Activated naive CD8-positive, alpha-beta T cell treated with anti-CD3 and anti-CD28 coated beads for 36 hours (primary cell): ENCODE measurements at places on chromosomes 1 and 21. TPM values are rescaled to one million over a fixed set of nuclear protein-coding genes. Genes with fewer than 3 reads are reported as not detected.

SLFNL1 gene
- 0.08 TPM for total RNA-seq

LRRC71 gene
- not detected for total RNA-seq

SLC2A5 gene
- total RNA-seq, result not detected

DMBX1 gene
- not detected for total RNA-seq

LIN9 gene
- 11.1 TPM for total RNA-seq

BSND gene
- total RNA-seq, result not detected

DNA sequence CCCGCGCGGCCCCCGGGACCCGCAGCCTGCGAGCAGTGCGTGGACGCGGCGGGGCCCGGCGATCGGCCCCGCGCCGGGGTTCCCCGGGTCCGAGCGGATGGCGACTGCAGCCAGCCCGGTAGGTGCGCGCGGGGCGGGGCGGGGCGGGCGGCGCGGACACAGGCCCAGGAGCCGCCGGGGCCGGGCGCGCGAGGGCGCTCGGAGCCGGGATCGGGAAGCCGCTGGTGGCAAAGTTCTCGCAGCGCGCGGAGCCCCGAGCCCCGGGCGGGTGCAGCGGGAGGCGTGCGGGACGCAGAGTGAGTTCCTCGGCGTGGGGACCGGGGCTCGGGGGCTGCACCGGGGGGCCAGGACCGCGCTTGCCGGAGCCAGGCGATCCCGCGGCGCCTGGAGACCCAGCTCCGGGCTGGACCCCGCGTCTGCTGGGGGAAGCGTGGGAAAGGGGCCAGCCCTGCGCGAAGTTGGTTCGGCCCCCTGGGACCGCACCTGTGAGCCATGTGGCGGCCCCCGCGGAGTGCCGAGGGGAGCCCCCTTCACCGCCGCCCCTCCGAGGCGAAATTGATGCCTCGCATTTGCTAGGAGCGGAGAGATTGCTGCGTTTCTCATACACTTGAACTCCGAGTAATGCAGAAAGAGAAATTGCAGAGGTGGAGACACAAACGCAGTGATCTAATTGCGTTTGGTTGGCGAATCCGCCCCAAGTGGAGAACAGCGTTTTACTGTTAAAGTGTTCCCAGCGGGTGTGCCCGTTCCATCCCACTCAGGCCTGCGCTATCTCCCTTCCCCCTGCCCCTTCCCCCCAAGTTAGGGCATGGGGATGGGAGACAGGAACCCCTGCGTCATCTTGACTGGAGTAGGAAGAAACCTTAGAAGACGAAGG is 228.9 kb upstream of the TMEM51 start:
- H3K27ac ChIP-seq, result no peak overlapping the region
- peak; percentile 24 for DNase-seq
- H3K4me3 ChIP-seq, result peak overlapping the region; percentile 50
- H3K36me3 ChIP-seq, result no peaks in the 10 kb centered on the region
- H3K4me1 ChIP-seq, result peaks cover 6% of the 10 kb centered on the region

GRCh38 chr21:26490771-26491170 is 82.3 kb downstream of the CYYR1 start:
- peaks cover 3% of the 10 kb centered on the region for H3K27me3 ChIP-seq
- H3K4me3 ChIP-seq, result no peak overlapping the region
- DNase-seq, result no peak
- H3K36me3 ChIP-seq, result no peaks in the 10 kb centered on the region

- peaks cover 51% of the 10 kb centered on the region for H3K27me3 ChIP-seq
- H3K4me3 ChIP-seq, result no peak overlapping the region
- no peaks in the 10 kb centered on the region for H3K36me3 ChIP-seq
- DNase-seq, result no peak
- H3K27ac ChIP-seq, result no peak overlapping the region
- peaks cover 7% of the 10 kb centered on the region for H3K4me1 ChIP-seq
Measured at GRCh38 chr1:161506336-161507223, 1.3 kb downstream of the FCGR2A start.

GRCh38 chr21:37380349-37381323 is 14.1 kb downstream of the DYRK1A start:
- H3K27ac ChIP-seq, result peak overlapping the region; percentile 64
- H3K4me3 ChIP-seq, result no peak overlapping the region
- H3K4me1 ChIP-seq, result peaks cover 72% of the 10 kb centered on the region
- H3K36me3 ChIP-seq, result peaks cover 56% of the 10 kb centered on the region
- DNase-seq, result no peak
- no peaks in the 10 kb centered on the region for H3K27me3 ChIP-seq

DNA sequence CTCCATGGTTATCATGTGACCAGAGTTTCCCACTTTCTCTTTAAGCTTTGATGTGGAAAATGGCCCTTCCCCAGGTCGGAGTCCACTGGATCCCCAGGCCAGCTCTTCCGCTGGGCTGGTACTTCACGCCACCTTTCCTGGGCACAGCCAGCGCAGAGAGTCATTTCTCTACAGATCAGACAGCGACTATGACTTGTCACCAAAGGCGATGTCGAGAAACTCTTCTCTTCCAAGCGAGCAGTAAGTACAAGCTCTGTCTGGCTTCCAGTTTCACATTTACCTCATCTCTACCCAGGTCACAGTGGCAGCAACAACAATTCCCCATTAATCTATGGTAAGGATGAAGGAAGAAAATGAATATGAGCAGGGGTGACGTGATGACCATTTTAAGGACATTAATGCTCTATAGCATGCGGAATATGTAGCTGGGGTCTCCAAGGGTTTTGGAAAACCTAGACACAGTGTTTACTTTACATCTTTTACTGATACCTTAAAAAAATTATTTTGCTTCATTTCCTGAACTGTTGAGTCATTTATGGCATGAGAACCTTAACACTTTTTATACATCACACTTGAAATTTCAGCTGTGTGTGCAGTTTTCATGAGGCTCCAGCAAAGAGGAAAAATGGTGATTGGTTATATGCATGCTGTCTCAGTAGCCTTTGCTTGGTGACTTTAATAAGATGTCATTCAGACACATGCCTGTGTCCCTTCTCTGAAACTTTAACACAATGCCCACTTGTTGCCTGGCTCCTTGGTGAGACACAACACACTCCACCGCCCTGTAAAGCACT is 286.3 kb upstream of the SGIP1 start:
- H3K36me3 ChIP-seq, result peaks cover 2% of the 10 kb centered on the region
- no peak for DNase-seq
- no peak overlapping the region for H3K4me3 ChIP-seq
- H3K27ac ChIP-seq, result no peak overlapping the region

DNA sequence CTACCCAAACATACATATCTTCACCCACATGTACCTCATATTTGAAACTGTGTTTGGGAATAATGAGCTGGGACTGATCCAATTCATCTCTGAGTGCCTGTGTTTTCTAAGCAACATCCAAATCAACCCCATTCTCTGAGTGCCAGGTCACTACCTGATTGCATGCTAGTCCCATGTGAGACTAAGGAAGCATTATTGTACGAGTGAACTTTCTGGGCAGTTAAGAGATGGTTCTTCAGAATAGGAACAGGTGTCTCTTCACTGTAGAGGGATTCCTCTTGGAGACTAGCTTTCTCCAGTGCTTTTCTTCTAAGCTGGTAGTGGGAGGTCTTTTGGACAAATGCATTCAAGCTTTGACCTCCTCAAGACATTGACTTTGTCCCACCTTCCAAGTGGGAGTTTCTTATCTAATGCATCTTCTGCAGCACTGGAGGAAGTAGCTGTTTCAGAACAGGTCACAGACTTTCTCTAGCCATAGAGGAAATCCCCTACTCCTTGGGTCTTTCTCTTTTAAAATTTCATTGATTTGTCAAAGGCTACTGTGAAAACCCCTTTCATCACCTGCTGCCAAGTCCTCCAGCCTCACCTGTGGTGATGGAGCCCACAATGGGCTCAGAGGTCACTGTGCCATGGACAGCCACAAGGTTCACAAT is 172.0 kb upstream of the KIAA0040 start:
- DNase-seq, result no peak
- peaks cover 27% of the 10 kb centered on the region for H3K27me3 ChIP-seq
- peaks cover 9% of the 10 kb centered on the region for H3K4me1 ChIP-seq
- H3K27ac ChIP-seq, result no peak overlapping the region

DNA sequence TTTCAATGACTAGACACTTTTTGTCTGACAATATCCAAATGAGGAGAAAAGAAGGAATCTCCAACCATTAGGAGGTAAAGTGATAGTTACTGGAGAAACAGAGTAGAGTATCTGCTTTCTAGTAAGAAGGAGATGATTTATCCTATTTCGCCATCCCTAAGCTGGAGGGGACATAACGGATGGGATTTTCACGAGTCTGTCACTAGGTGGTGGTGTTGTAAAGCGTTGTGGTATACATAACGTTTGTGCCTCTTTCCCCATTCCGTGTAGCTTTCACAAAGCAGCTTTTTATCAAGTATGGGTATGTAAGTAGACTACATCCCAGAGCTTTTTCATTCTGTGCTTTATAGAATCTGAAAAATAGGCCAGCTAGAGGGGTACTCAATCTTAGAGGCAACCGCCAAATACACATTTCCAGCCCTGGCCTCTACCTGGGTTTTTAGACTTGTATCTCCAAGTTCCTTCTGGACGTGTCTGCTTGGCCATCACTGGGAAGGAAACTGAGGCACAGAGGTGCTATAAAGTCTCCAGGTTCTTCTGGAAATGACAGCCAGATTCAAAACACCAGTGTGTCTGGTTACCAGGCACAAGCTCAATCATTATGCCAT is 33.3 kb upstream of the FAM3B start:
- peak; percentile 11 for DNase-seq
- no peak overlapping the region for H3K27ac ChIP-seq
- peaks cover 13% of the 10 kb centered on the region for H3K27me3 ChIP-seq
- H3K4me3 ChIP-seq, result no peak overlapping the region

DNA sequence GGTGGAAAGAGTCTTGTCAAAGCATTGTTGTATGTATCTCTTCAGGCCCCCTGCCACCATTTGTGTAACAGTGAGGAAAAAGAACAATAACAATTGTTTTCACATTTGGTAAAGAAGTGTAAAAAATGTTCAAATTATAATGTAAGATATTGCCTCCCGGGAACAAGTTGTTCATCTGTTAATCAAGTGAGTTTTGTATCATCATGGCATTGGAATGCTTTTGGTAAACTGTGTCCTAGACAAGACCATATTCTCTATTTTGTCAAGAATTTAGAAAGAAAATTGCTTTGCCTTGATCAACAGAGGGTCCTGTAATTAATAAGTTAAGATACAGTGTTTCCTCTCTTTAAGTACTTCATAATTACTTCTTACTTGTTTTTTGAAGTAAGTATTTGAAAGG is 692.0 kb upstream of the NR5A2 start:
- H3K36me3 ChIP-seq, result no peaks in the 10 kb centered on the region
- H3K4me3 ChIP-seq, result no peak overlapping the region
- no peaks in the 10 kb centered on the region for H3K4me1 ChIP-seq
- H3K27me3 ChIP-seq, result peaks cover 32% of the 10 kb centered on the region

DNA sequence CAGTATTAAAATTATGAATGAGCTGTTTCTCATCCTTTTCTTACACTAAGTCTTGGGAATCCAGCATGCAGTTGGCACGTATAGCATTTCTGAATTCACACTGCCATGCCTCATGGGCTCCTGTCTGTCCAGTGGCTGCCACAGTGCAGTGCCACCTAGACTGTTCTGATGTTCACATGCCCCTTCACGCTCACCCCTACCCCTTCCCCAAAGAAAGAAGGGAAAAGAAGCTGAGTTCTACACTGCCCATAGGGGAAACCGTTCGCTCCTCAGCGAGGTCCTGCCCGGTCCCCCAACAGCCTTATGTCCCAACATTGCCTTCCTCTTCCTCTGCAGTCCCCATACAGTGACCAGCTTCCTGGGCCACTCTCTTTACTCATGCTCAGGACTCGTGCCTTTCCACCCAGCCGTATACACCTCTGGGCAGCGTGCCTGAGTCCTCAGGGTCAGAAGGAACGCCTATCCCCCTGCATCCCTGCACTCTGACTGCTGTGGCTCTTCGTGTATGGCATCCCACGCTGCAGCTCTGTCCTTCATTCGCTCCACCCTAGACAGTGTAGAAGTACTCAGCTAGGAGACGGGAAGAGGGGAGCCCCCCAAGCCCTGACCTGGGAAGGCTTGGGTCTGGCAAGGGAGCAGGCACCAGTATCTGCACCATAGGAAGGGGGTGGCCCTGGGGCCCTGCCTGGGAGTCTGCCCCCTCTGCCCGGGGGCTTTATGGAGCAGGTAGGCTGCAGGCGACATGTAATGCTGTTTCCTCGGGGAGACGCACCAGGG is 24.1 kb upstream of the ARF1 start:
- no peak overlapping the region for H3K27ac ChIP-seq
- DNase-seq, result no peak
- peaks cover 71% of the 10 kb centered on the region for H3K27me3 ChIP-seq
- H3K4me1 ChIP-seq, result peaks cover 10% of the 10 kb centered on the region
- no peaks in the 10 kb centered on the region for H3K36me3 ChIP-seq
- no peak overlapping the region for H3K4me3 ChIP-seq

GRCh38 chr1:111754984-111755330 is 744 bp upstream of the DDX20 start:
- H3K36me3 ChIP-seq, result peaks cover 12% of the 10 kb centered on the region
- H3K27ac ChIP-seq, result peak overlapping the region; percentile 95
- peak; percentile 26 for DNase-seq
- peaks cover 31% of the 10 kb centered on the region for H3K4me1 ChIP-seq

DNA sequence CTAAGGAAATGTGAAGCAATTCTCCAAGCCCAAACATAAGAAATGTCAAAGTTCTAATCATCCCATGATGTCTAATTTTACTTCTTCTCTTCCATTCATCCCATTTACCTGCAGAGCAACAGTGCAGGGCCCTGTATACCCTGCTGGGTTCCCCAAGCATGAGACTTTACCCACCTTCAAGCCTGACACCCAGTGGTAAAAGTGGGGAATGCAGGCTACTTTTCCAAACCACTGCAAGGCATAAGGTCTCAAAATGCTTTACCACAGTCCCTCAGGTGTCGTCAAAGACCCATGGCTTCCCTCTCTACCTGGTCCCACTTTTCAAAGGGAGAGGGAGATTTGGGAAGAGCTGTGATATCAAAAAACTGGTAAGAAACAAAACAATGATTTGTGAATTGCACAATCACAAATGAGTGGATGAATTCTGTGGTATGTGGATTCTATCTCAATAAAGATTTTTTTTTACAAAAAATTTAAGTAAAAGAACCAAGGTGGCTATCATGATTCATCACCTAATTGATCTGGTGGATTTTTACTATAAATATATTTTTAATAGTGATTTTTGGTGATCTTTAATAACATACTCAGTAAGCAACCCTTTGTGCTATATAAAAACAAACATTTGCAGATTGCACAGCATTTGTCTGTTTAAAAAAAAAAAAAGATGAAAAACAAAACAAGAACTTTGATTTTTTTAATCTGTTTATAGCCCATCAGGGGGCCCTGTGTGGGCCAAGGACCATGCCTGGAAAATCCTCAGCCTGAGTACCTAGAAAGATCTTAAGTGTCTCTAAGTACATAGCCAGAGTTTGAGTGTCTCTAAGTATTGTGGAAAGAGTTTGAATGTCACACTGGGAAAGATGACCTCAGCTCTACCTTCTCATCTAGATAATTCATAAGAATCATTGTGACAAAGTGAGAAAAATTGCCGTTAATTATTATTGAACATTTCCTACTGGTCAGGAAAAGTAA is 73.1 kb upstream of the GJB5 start:
- H3K36me3 ChIP-seq, result no peaks in the 10 kb centered on the region
- H3K27me3 ChIP-seq, result peaks cover 23% of the 10 kb centered on the region
- H3K4me1 ChIP-seq, result peaks cover 12% of the 10 kb centered on the region

GRCh38 chr1:159931101-159931794 is 5.9 kb upstream of the TAGLN2 start:
- H3K27me3 ChIP-seq, result no peaks in the 10 kb centered on the region
- no peak overlapping the region for H3K27ac ChIP-seq
- H3K36me3 ChIP-seq, result no peaks in the 10 kb centered on the region
- H3K4me3 ChIP-seq, result no peak overlapping the region
- DNase-seq, result no peak

GRCh38 chr1:33429856-33430691 is 821 bp downstream of the PHC2 start:
- H3K4me3 ChIP-seq, result no peak overlapping the region
- peaks cover 4% of the 10 kb centered on the region for H3K27me3 ChIP-seq
- peaks cover 8% of the 10 kb centered on the region for H3K4me1 ChIP-seq
